ENCODE measurements at places on chromosomes 4 and X.

DNA sequence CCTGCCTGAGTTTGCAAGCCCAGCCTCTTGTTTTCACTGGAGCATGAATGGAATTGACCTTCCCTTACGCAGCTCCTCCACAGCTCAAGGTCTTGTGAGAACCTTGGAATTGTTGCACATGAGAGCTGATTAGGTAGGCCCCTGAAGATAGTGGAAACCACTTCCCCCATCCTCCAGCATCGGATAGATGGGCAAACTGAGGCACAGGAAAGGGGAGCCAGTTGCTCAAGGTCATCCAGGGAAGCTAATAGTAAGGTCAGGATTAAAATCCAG, 27.2 kb downstream of the PJA1 start:
- DNase-seq, result no peak

DNA sequence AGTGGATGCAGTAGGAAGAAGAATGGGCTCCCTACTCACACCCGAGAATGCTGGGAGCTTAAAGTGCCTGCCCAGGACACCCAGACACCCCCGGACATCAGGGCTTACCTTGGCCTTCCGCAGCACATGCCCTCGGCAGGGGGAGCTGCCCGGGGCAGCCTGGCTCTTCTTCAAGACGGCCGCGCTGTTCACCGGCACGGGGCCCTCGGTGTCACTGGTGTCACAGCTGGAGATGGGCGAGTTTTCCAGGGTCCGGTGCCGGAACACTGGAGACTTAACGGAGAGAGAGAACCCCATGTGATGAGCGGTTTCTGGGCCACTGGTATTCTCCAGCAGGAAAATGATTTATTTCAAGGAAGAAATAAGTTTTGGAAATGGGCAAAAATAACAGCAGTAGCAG, 170.9 kb downstream of the AFAP1 start:
- DNase-seq, result no peak

DNA sequence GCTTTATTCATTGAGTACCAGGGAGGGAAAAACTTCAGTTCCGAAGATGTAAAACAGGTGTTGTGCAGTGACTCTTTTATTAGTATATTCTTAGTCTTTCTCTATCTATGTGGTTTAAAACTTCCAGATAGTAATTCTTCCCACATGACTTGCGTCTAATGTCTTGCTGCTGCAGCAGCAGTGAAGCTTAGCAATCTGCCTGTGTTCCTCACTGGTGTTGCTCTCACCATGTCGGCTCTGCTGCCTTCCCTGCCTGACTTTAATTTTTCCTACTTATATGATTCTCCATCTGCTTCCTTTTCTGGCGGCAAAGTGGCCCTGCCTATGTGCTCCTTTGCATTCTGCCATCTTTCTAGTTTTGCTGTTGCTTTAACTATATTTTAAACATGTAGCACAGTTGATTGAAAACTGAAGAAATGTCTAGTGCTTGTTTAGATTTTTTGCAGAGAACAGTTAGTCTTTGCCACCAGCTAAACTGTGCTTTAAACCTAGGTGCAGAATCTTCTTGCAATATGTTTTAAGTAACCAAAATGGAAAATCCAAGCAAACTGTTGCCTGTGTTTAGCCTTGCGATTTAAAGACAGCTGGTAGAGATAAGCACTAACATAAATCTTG, 1934.2 kb upstream of the IGFBP7 start:
- no peak for DNase-seq

DNA sequence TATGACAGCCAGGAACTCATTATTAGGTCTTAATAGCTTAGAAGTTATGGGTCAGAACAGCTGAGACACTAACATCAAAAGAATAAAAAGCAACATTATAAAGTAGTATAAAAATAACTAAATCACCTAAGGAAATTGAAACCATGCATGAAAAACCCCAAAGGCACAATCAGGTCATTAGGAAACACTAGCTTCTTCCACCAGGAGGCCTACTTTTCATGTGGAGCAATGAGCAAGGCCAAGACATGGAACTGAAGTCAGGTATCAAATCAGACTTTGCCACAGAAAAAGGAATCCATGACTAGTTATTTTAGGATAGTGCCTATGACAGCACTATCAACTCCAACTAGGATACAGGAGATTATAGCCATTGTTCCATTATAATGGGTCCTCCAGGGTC, 7.9 kb downstream of the HUWE1 start:
- DNase-seq, result no peak

- no peak for DNase-seq
Measured at GRCh38 chr4:113292371-113293042, 243.1 kb downstream of the ANK2 start.

DNA sequence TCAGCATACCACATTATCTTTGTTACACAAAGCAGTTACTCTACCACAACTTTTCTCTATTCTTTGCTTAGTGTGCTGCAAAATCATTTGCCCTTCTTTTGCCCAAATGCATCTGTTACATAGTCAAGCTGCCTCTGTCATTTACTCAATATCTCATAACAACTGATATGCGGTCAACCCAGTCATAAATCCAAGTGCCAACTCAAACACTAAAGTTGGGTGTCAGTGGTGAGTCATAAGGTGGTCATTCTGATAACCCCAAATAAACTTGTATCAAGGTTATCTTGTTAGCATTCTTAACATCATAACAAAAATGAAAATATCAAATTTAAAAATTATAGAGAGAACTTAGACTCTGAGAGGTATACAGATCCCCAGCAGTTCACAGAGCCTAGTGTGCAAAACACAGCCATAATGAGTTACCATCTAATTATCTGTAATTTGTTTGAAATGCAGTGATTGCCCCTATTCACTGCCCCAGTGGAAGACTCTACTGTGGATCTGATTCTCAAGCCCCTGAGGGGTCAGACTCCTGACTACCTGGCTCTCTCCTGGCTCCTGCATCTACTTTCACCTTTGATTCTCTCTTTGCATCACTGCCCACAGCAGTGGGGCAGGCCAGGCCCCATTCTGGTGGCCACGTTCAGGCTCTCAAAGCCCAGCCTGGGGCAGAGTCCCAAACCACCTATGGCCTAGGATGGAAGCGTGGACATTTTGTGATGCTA, 29.2 kb downstream of the TBC1D9 start:
- DNase-seq, result peak; percentile 47
